ENCODE measurements at places on chromosomes 6 and 20. TPM values are rescaled to one million over a fixed set of nuclear protein-coding genes. Genes with fewer than 3 reads are reported as not detected.

- no peak for DNase-seq
These were observed 462.5 kb downstream of the CDH26 start for GRCh38 chr20:60420676-60421229.

GRCh38 chr6:7137335-7138045, 29.7 kb downstream of the RREB1 start:
- peak; percentile 93 for DNase-seq

DNA sequence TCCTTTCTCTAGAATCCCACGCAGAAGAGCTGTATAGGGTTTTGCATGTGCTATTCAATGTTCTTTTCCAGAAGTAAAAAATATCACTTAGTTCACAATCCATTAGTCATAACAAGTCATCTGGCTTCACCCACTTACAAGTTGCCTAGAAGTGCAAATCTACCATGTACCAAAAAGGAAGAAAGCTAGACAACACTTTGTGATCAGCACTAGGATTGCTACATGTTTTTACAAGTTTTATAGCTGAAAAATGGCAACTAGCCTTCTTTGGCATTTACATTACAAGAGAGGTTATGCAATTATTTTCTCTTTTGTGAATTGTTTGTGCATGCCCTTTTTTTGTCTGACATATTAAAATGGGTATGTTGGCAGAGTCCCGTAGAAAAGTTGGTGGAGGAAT, 85.6 kb upstream of the PTPRK start:
- DNase-seq, result no peak

DNA sequence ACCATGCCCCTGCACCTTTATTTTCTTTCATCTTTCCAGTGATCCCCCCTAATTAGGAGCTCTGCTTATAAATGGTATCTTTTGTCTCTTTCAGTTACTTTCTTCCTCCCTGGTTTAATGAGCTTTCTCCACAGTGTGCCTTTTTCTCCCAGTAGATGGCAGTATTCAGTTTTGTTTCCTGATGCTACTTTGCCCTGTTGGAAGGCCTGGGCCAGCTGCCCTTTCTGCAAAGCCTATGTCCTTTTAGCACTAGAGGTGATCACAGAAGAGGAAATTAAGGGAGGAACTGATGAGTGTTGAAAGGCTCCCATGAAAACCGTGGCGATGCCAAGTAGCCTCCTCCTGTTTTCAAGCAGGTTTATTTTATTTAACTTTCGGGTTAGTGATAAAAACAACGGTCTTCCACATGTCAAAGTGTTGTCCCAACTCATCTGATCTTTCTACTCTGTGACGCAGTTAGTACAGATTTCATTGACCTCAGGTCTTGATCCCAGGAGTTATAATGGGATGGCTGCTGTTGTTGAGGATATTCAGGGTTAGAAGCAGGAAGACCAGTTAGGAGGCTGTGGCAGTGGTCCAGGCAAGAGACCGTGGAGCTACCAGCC, 184.2 kb upstream of the BMP2 start:
- DNase-seq, result no peak

Gene BTN2A1
- 16.4 TPM for total RNA-seq
